ENCODE measurements at places on chromosomes 5 and 9. TPM values are rescaled to one million over a fixed set of nuclear protein-coding genes. Genes with fewer than 3 reads are reported as not detected.
A peak's percentile ranks its signal among the peaks of the same experiment; 100 is the strongest.

GRCh38 chr9:81119591-81119990 lies 569.8 kb downstream of the TLE1 start:
- no peak for DNase-seq

DNA sequence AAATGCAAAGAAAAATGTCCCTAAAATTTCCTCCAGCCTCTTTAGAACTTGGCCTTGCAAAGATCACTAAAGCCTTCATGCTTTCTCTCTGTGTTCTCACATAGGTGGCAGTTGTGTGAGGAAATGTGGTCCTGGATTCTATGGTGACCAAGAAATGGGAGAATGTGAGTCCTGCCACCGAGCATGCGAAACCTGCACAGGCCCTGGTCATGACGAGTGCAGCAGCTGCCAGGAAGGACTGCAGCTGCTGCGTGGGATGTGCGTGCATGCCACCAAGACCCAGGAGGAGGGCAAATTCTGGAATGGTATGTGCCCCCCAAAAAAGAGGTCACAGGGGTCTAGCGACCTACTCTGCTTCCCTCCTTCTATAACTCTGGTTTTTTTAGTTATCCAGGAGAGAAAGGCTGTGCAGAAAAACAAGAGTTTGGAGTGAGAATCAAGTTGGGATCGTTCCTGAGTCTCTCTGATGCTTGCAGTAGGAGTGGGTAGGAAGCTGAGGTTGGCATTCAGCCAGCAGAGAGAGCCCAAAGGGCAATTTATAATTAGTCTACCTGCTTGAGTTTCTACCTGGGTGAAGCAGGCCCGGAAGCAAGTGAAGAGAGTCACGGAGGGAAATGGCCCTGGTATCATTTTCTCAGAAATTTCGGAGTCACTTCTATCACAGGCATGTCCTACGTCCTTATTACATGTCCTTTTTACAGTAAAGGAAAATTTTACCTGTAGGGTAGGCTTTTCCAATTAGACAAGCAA lies 97.5 kb downstream of the RFK start:
- DNase-seq: no peak

- no peak for DNase-seq
Measured at GRCh38 chr9:128153060-128153946, 4.0 kb downstream of the LCN2 start.

GRCh38 chr5:151083081-151083676 lies 2.3 kb upstream of the TNIP1 start:
- DNase-seq: no peak

- DNase-seq: no peak
Measured at GRCh38 chr5:149854866-149855265, 89.7 kb downstream of the PDE6A start.

DNA sequence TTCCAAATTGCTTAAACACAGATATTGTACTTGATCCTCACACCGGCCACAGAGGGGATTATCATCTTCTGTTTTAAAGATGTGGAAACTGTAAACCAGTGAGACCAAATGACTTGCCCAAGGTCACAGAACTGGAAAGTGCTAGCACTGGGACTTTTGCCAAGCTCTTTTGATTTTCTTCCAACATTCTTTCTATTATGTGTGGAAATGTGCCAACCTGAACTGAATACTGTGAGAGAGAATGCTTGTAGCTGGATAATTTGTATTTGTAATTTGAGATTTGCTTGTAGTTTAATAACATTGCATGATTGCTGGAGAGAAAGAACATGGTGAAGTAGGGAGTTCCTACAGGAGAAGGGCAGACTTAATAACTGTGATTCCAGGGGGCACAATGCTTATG lies 977.9 kb upstream of the NUDT12 start:
- DNase-seq: no peak

GRCh38 chr9:97695995-97696802 lies 941 bp downstream of the XPA start:
- no peak for DNase-seq

- no peak for DNase-seq
Measured at GRCh38 chr9:14336244-14336643, 22.3 kb upstream of the NFIB start.

- no peak for DNase-seq
Measured at GRCh38 chr9:80175286-80176150, 603.8 kb downstream of the TLE4 start.

DNA sequence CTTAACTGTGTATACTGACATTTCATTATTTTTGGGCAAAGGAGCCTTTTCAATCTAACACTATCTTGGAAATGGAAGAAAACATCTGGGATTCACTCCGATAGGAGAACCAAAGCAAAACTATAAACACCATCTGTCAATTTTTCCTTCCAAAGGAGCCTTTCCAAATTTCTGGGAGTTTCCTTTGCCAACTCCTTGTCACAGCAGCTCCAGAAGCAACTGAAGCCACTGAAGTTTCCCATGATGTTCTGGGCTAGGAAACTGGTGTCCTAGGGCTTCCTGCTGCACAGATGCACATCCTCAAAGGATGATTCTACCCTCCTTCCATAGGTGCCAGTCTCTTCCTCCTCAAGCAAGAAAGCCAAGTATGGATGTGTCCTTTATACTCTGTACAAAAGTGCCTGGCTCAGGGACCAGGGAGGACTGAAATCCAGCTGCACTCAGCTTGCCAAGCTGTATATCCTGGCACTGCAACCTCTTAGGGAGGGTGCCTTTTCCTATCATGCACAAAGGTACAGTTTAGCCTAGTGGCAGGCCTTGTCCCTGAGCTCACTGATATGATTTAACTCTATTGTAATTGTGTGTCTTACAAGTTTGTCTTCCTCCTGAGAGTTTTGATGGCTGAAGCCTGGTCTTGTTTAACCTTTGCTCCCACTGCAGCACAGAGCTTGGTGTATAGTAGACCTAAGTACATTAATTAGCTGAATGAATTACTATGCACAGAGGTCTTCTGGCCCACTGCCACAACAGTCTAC lies 8.4 kb upstream of the UBAP1 start:
- no peak for DNase-seq

DNA sequence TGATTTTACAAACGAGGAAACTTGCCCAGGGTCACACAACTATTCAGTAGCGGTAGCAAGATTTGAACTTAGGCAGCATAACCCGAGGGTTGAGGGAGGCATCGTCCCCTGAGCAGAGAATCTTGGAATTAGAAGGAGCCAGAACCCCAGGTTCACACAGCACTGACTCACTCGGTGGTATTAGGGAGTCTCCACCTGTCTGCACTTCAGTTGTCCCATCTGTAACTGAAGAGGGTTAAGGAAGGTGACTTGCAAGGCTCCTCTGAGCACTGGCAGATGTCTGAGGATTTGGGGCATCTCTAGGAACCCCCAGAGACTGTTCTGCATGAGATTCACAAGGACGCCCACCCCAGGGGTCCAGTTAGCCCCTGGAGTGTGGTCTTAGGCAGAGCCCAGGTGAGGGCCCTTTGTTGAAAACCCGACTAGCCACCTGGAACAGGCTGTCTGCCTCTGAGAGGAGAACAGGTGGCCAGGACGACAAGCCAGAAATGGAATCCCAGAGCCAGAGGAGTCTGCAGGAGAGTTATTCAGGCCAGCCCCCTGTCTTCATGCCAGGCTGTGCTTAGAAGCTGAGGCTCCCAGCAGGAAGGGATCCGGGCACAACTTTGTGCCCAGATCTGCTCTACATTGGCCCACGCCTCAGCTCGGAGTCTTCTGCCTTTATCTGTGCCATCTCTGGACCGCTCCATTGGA lies 50.0 kb upstream of the ORM1 start:
- no peak for DNase-seq

GRCh38 chr9:117734523-117735314 lies 30.5 kb downstream of the TLR4 start:
- no peak for DNase-seq

GRCh38 chr5:67620424-67621397 lies 424.1 kb upstream of the CD180 start:
- no peak for DNase-seq

GRCh38 chr9:137277329-137278041 lies at the start of gene TOR4A:
Gene TOR4A (plus strand): TSS chr9:137277726. CDS start chr9:137278690, 964 bp downstream.
- DNase-seq: peak; percentile 85

GRCh38 chr5:96297867-96298266 lies 135.2 kb downstream of the PCSK1 start:
- no peak for DNase-seq

DNA sequence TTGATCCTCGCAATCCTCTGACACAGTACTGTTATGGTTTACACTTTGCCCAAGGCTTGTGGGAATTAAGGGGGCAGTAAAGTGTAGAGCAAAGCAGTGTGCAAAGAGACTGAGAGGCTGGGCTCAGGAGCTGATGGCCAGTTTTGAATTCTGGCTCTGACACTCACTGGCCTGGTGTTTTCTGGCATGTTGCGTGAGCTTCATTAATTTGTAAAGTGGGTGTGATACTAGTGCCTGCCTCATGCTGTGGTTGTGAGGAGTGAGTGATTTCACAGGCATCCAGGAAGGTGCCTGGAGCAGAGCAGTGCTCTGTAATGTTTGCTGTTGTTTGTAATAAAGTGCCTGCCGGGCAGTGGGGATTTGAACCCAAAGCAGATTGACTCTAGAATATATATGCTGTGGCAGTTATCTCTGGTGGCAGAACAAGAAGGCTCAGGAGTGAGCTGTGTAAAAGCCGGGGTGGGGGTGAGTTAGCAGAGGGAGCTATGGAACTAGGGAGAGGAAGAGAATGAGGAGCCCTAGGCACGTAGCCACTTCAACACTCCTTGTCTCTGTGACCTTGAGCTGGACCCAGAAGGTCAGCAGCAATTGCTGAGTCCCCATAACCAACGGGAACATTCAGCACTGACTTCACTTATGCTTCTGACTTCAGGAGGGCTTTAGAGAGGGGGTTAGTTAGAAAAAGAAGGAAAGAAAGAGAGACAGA lies 108.5 kb downstream of the DOCK2 start:
- DNase-seq: no peak

- no peak for DNase-seq
Measured at GRCh38 chr5:52867809-52868208, 80.1 kb downstream of the ITGA1 start.

DNA sequence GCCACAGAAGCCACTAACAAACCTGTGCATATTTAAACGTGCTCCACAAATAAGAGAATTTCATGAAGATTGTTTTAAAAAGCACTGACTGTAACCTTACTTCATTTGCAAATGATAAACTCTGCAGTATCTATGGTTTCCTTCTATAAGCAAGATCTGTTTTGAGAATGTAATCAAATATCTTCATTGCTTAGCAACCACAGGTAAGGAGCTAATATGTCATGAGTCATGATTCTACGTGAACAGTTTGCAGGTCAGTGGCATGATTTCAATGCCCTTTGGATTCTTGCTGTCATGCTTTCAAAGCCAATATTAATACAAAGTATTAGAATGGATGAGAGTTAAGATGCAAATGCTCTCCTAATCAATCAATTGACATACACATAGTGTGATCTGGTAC lies 325.0 kb downstream of the EDIL3 start:
- no peak for DNase-seq

GRCh38 chr5:38168029-38168428 lies 90.3 kb upstream of the EGFLAM start:
- DNase-seq: no peak

GRCh38 chr5:147648597-147648996 lies 133.9 kb downstream of the JAKMIP2 start:
- no peak for DNase-seq

GRCh38 chr5:6506611-6507010 lies 58.0 kb downstream of the UBE2QL1 start:
- no peak for DNase-seq

DNA sequence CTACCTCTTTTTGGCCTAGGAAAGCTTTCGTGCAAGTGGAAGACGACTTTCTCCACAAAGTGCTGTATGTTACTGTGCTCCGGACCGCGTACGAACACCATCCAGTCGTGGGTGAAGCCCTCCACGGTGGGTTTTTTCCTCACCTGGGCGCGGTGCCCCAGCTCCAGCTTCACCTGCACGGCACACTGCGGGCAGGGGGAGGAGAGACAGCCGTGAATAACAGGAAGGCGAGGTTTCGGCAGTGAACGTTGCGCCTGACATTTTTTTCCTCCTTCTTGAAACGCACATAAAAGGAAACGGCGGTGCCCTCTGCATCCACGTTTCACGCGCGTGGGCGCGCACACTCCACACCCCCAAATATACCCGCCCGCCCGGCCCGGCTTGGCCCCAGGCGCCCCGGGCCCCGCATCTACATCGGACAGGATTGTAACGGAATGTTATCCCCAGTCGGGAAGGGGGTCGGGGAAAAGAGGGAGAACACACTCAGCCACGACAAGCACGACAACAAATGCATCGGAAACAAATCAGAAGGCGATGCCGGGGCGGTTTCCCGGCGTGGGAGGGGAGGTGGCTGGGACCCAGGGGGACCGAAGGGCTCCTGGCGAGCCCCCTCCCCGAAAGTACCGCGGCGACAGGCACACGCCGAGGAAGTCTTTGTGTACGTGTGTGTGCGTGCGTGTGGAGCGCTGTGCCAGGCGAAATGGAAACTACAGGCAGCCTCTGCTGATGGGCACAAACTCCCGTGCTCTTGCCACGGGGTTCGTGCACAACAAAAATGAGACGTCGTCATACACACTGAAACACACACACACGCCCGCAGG lies 1.4 kb downstream of the MLLT3 start:
- DNase-seq: peak; percentile 71

- DNase-seq: no peak
Measured at GRCh38 chr5:127697894-127698600, 5.1 kb upstream of the CCDC192 start.

DNA sequence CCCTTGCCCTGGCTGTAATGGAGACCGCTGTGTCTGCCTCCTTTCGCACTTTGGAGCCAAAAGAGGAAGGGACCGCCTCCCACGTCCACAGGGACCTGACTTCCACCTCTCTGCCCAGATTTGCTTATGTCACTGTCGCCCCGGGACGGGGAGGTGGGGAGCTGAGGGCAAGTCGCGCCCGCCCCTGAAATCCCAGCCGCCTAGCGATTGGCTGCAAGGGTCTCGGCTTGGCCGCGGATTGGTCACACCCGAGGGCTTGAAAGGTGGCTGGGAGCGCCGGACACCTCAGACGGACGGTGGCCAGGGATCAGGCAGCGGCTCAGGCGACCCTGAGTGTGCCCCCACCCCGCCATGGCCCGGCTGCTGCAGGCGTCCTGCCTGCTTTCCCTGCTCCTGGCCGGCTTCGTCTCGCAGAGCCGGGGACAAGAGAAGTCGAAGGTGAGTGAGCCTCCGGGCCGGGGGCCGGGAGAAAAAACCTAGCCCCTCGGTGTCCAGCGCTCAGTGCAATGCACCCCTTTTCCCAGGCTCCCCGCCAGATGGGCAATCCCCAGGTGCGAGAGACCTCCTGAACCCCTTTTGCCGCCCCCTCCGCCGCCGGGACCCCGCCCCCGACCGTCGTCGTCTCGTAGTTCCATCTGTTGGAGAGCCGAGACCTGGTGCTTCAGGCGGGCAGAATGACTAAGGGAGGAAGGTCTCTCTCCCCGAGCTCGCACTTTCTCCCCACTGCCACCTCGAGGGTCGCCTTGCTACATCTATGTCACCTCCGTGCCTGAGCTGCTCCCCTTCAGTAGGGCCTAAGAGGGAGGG lies at the start of gene GPX3:
GPX3 (plus strand) TSS at position 288 of the 807 bp plus-strand sequence; CDS start at position 352, 64 bp downstream.
- DNase-seq: no peak

Gene MARCHF11
- total RNA-seq: not detected

Gene SLC28A3
- total RNA-seq: 0.07 TPM

Gene CCDC183
- total RNA-seq: 0.38 TPM

Gene ZNF622
- 38.4 TPM for total RNA-seq

Gene LHX2
- total RNA-seq: not detected

Gene C5orf15
- total RNA-seq: 16.7 TPM

Gene TEX48
- total RNA-seq: not detected

Gene TMEM161B
- 23.0 TPM for total RNA-seq

Gene AHRR
- total RNA-seq: 4.1 TPM

Gene UAP1L1
- total RNA-seq: 19.9 TPM

Gene SURF1
- 26.0 TPM for total RNA-seq

Gene ACER2
- total RNA-seq: 2.6 TPM

Gene KCNV2
- not detected for total RNA-seq
